Glutamatergic neuron (in vitro differentiated cells): ENCODE measurements at places on chromosomes 2 and 18.

DNA sequence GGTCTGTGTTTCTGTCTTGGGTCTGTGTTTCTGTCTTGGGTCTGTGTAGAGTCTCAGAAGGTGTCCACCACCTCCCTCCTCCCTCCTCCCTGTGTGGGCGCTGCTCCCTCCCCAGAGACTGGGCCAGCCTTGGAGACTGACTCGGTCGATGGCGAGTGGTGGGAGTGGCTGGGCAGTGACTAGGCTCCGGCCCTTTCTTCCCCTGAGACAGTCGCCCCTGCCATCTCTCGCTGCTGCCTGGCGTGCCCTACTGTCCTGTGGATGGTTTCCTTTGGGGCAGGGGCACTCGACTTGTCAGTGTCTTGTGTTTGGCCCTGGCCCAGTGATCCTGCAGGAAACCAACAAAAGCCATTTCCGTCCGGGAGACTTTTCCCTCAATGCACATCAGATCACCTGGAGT lies 215.8 kb downstream of the NDUFA10 start:
- DNase-seq: no peak

GRCh38 chr18:68984342-68984741 lies 186.5 kb downstream of the CCDC102B start:
- no peak for DNase-seq

DNA sequence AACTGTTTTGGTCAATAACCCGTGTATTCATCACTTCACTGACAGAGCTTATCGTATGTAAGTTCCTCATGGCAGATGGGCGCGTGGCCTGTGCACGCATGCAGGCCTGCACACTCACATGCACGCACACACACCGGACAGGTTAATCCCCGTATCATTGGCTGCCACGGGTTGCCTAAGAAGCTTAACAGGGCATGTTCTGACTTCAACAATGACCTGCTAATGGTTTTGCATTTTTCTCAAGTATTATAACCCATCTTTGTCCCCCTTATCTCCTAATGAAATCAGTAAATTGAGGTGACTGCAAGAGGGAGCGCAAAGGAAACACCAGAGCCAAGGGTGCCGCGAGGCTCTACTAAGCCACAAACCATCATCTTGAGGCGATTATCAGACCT lies 399.0 kb upstream of the ID2 start:
- DNase-seq: no peak

DNA sequence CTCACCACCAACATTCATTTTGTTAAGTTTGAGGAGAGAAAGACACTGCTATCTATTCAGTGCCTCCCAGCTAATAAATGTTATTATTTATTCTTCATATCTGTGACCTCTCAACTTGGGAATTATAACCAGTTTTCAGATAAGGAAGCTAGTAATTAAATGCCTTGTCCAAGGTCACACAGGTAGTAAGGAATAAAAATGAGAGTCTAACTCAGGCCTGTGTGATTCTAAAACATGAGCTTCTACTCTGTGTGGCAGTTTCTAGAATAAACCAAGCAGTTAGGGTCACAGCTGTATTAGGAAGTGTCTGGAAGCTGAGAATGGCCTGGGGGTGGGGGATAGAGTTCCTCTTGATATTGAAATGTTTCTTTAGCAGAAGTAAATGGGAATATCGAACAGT lies 137.8 kb upstream of the LRATD1 start:
- no peak for DNase-seq

- DNase-seq: no peak
Measured at GRCh38 chr2:9032121-9032520, 28.6 kb upstream of the MBOAT2 start.

- no peak for DNase-seq
Measured at GRCh38 chr2:16219292-16219975, 279.1 kb downstream of the MYCN start.

GRCh38 chr2:54665436-54665856 lies 58.0 kb upstream of the EML6 start:
- DNase-seq: peak; percentile 51

GRCh38 chr2:148650881-148651280 lies 6.3 kb downstream of the EPC2 start:
- DNase-seq: no peak
